ENCODE measurements at places on chromosomes 16 and 17.

DNA sequence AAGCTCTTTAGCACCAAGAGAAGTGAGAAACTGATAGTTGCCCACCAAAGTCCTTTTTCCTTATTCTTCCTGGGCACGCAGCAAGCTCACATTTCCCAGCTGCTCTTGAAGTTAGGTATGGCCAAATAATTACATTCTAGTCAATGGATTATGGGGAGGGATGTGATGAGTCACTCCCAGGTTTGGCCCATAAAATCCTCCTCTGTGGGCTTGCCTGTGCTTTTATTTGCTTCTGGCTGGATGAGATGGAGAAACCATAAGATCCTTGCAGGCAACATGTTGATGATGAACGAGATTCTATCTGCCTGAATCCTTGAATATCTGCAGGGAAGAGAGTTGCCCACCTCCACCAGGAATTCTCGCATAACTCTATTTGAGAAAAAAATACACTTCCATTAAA, 568.3 kb upstream of the SALL1 start:
- DNase-seq = no peak

DNA sequence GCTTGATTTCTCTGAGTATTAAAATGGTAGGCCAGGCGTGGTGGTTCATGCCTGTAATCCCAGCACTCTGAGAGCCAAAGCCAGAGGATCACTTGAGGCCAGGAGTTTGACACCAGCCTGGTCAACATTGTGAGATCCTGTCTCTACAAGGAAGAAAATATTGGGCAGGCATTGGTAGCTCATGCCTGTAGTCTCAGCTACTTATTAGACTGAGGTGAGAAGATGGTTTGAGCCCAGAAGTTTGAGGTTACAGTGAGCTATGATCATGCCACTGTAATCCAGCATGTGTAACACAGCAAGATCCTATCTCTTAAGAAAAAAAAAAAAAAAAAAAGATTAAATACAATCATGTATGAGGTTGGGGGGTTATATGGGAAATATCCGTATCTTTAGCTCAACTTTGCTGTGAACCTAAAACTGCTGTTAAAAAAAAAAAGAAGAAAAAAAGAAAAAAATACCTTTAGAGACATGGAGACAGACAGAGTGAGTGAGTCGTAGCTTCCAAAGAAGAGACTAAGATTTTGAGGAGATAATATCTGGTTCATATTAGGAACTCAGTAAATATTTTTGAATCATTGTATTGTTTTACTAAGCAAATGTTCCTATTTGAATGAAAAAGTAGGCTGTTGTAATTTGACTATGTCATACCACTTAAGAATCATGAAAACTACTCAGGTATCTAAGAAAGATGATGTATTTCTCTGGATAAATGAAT, 325.7 kb upstream of the TBX2 start:
- no peak for DNase-seq

- DNase-seq = no peak
These were observed 107.9 kb upstream of the ZNF469 start for GRCh38 chr16:88274847-88275246.

- no peak for DNase-seq
These were observed 70.7 kb downstream of the TEX14 start for GRCh38 chr17:58621174-58621573.

GRCh38 chr16:86961171-86961601, 356.0 kb downstream of the C16orf95 start:
- no peak for DNase-seq

DNA sequence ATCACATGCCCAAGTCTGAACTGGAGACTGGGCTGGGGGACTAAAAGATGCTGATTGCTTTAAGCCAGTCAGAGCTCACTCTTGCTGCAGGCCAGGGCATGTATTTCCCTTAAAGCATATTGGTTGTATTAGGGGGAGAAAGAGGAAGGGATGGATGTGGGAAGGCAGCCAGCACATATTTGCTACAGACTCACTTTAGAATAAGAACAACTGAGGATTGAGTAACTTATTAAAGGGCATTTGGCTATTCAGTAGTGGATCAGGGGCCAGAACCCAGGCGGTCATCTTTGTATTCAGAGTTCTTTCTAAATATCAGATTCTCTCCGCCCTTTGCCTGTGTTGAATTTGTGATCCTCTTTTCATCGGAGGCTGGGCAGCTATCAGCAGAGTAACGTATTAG, 231.7 kb downstream of the HAPSTR1 start:
- DNase-seq = no peak

- DNase-seq = no peak
These were observed 20.2 kb upstream of the SLC38A10 start for GRCh38 chr17:81315129-81315884.

Data from prostate gland (tissue), 2 donors.